ENCODE measurements at places on chromosomes 1 and 21.

DNA sequence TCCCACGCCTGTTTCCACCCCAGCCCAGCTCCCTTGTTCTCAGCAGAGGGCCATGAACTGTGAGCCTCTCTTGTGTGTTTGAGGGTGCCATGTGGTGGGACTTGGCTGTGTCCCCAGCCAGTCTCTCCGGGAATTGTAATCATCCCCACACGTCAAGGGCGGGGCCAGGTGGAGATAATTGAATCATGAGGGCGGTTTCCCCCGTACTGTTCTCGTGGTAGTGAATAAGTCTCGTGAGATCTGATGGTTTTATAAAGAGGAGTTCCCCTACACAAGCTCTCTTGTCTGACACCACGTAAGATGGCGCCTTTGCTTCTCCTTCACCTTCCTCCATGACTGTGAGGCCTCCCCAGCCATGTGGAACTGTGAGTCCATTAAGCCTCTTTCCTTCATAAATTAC lies 57.2 kb upstream of the COL6A2 start:
- DNase-seq = no peak

DNA sequence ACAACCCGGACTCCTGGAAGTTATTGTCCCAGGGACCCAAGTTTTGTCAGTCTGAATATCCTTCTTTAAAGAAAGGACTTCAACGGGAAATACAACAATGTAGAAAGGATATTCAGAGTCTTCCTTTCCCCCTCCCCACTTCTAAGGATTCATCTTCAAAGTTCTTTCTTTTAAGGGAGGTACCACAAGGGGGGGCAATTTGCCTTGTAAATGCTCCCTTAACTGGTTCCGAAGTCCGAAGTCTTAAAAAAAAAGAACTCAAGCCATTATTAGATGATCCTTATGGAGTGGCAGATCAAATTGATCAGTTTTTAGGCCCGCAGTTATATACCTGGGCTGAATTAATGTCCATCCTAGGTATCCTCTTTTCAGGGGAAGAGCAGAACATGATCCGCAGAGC lies 47.0 kb downstream of the SERINC2 start:
- peak; percentile 27 for DNase-seq

DNA sequence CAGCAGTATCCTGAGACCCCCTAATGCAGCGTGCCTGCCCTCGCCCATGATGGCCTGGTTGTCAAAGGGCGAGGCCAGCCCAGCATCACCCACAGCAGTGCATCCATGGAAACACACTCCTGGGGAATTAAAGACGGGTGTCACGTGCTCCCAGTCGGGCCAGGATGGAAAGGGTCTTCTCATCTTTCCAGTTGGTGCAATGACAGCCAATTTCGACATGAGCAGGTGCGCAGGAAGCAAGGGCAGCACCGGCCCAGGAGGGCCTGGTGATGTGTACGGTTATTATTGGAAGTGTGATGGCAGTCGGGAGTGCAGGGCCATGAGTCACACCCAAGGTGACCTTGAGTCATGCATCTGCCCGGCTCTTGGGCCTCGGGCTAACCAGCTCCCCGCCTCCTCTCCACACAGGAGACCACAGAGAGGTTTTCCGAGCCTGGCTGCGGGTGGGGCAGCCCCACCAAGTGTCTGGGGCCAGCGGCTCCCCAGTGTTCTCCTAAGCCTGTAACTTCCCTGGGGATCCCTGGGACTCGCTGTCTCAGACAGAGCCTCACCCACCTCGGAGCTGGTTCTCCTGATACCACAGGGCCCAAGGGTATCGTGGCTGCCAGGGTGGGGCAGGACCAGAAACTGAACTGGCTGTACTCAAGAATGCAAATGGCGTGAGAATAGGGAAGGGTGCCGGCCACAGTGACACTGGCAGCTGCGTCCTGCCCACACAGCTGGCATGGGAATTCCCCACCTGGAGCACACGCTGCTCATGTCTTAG lies 119.8 kb downstream of the SIK1 start:
- peak; percentile 65 for DNase-seq

- peak; percentile 73 for DNase-seq
Observed at GRCh38 chr1:200850554-200850953, 22.2 kb upstream of the GPR25 start.

DNA sequence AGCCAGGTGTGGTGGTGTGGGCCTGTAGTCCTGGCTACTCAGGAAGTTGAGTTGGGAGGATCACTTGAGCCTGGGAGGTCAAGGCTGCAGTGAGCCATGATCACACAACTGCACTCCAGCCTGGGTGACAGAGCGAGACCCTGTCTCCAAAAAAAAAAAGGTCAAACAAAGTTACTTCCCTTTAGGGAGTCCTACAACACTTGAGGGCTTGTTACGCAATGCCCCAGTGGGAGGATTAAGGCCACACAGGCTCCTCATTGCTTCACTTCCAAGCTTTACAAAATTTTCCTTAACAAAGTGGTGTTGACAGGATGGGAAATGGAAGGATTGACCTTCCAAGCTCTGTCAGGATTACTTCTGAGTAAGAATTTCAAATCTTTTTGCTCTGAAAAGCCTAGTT lies 6.2 kb upstream of the EXTL1 start:
- no peak for DNase-seq
